ENCODE measurements at places on chromosomes 12 and 14. TPM values are rescaled to one million over a fixed set of nuclear protein-coding genes. Genes with fewer than 3 reads are reported as not detected.
A peak's percentile ranks its signal among the peaks of the same experiment; 100 is the strongest.

The RNF212B gene
- total RNA-seq = not detected

The GARIN6 gene
- not detected for total RNA-seq

The OTUB2 gene
- 2.7 TPM for total RNA-seq

The KLRG1 gene
- total RNA-seq = 0.12 TPM

The CLEC14A gene
- not detected for total RNA-seq

The GALNT9 gene
- 0.29 TPM for total RNA-seq

DNA sequence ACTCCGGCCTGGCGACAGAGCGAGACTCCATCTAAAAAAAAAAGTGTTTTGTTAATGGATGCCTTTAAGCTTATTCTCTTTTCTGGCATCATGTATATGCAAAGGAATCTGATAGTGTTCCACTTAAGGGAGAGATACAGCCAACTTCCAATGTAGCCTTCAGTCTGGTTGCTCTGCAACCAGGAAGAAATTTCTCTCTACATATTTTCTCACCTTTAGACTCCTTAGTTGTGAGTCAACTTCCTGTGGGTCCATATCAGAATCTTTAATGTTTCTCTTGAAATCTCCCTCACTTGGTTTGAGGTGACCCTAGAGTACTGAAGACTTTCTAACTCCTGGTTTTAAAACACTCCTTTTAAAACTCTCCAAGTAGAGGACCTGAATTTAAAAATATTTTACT lies 340.4 kb downstream of the SLC6A15 start:
- no peak for DNase-seq

GRCh38 chr12:104684884-104685283 lies 228.1 kb downstream of the CHST11 start:
- DNase-seq = no peak

GRCh38 chr12:127290251-127290650 lies 976.7 kb upstream of the TMEM132C start:
- DNase-seq = no peak

DNA sequence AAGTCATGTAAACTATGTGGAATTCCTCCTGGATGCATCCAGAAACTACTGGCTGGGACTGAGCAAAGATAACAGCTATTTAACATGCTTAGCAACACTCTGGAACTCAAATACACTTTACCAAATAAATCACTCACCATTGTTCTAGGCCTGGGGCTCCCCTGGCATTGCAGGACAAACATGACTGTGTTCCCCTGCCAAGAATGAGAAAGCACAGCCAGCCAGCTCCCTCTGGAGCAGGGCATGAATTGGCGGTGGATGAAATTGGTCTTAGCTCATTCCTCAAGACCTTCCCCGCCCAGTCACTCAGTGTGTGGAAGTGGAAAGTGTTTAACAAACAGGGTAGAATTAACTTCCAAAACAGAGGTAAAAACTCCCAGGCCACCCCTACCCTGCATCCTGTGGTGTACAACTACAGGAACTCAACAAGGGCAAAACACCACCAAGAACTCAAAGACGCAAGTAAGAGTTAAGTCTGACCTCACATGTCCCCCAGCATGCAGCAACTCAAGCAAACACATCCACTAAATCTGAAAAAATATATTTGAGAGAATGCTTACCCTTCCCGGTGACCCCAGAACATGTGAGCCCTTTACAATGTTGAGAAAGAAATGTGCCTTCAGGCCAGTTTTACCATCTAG lies 58.4 kb upstream of the BDKRB2 start:
- peak; percentile 88 for DNase-seq

- no peak for DNase-seq
Measured at GRCh38 chr14:23950411-23951135, 3.0 kb upstream of the DHRS4 start.

DNA sequence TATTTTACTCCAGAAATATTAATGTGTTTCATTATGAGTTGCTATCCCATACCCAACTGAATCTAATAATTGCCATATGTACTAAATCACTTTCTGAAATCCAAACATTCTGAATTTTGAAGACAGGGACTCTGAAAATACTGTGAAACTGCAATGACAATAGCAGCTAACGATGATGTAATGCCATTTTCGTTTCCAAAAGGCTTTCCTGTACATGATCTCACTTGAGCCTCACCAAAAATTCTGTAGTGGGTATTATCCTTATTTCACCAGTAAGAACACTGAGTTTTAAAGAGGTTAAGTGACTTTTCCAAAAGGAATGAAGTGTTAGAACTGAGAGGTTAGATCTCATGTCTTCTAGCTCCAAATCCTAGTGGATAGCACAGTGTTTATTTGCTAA lies 133.3 kb downstream of the FLRT2 start:
- DNase-seq = no peak

- no peak for DNase-seq
Measured at GRCh38 chr12:40697566-40698259, 5.5 kb downstream of the CNTN1 start.

DNA sequence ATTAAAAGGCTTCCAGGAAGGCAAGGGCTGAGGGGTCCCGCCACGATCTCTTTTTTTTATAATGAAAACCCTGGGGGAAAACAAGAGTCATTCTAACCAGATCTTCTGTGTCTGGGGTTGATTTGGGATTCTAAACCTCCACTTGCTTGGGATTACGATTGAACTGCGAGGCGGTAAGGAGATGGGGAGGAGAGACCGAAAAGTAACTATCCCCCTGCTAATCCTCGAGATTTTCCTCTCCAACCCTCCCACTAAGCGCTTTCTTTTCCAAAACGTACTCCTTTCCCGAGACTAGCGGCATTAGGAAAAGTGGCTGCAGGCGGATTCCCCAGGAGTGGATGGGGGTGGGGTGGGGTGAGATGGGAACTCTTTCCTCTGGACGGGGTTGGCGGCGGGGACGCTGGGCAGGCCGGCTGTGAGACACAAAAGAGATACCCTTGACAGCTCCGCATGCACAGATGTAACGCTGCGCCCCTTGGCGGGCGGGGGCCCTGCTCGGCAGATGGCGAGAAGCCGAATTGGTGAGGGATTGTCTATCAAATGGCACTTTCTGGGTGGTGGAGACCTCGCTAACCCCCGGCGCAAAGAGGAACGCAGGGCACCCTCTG lies 830 bp upstream of the SRRM4 start:
- no peak for DNase-seq

DNA sequence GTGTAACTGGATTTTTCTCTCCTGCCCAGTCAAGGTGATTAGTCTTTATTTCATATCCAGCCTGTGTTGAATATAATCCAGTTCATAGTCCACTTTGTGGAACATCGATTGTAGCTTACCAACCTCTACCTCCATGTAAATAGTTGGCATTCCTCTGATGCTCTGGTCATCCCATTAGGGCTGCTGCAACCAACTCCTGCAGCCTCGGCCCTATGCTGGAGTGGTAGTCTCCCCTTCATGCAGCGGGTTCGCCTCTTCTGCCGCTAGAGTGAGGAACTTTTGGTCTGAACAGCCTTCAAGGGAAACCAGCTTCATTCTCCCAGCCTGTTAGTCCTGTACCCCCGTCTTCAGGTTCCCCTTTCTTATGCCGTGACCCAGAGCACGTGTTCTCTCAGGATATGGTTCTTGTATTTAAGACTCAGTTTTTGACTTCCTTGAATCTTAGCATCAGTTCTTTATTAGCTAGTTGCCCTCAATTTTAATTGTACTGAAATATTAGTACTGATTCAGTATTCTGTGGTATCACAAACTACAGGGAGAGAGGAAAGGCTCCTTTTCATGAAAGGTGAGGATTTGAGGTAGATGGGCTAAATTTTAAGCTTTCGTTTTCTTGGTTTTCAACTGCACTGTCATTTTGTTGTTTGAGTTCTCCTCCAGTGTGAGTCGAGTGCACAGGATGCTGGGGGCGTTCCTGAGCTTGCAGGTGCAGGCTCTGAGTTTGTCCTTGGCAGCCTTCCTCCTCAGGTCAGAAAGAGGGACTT lies 33.2 kb downstream of the ZNF664 start:
- no peak for DNase-seq

- DNase-seq = peak; percentile 70
Measured at GRCh38 chr14:95699412-95699811, 13.2 kb downstream of the TCL1B start.

Data from Daoy (cell line).